Stimulated activated naive CD4-positive, alpha-beta T cell treated with Interleukin-2 at 50 U/mL for 16 hours (primary cell): ENCODE measurements at places on chromosomes 11 and 22.

- DNase-seq, result no peak
Measured at GRCh38 chr22:37625737-37626136, 13.7 kb upstream of the SH3BP1 start.

DNA sequence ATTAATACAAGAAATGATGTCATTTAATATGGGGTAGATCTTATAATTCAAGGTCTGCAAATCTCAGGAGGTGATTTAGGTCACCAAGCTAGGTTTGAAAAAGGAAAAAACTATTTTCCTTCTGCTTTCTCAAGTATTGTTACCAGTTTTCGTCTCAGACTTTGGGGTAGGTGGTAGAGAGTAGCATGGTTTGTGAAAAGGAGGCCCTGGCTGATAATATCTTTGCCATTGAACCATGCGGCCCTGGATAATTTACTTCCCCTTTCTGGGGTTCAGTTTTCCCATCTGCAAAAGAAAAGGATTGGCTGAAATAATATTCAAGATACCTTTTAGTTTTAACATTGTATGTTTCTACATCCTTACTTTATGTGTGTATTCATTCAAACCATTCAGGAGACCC, 92.1 kb downstream of the WNT11 start:
- no peak for DNase-seq

- no peak for DNase-seq
Measured at GRCh38 chr11:12706545-12707499, 32.6 kb downstream of the TEAD1 start.

DNA sequence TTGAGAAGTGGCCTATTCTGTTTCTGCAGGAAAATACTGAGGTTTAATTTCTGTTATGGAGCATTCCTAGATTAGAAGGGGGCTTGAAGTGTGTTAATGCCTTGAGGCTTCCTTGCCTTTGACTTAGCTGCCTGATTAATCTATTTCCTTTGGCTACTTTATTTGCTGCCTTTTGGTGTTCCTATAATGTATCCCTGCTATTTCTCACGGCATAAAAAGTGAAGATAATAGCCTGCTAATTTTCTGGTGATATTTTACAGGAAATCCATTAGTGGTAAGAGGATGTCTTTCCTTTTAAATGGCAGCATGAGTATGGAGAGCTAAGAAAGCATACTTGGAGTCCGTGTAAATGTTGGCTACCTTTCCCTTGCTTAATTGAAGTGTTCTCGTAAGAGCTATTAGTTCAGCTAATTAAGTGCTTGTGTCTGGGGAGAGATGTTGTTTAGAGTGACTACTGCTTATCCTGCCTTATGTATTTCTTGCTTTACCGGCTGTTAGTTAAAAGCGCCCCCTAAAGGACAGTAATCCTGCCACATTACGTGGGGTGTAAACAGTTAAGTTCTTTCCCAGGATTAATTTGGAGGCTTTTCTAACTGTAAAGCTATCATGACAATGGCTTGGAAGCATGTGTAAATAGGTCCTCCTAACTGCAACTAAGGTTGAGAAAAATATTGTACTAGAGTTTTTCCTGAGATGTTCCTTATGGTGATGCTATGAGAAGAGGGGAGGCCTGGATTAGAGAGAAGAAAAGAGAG, 45.6 kb downstream of the ZNF280B start:
- no peak for DNase-seq

GRCh38 chr11:104410336-104410735, 246.4 kb upstream of the PDGFD start:
- no peak for DNase-seq

- DNase-seq, result no peak
Measured at GRCh38 chr11:115591380-115591779, 87.2 kb upstream of the CADM1 start.

- no peak for DNase-seq
Measured at GRCh38 chr11:44351898-44352498, 42.1 kb upstream of the ALX4 start.

DNA sequence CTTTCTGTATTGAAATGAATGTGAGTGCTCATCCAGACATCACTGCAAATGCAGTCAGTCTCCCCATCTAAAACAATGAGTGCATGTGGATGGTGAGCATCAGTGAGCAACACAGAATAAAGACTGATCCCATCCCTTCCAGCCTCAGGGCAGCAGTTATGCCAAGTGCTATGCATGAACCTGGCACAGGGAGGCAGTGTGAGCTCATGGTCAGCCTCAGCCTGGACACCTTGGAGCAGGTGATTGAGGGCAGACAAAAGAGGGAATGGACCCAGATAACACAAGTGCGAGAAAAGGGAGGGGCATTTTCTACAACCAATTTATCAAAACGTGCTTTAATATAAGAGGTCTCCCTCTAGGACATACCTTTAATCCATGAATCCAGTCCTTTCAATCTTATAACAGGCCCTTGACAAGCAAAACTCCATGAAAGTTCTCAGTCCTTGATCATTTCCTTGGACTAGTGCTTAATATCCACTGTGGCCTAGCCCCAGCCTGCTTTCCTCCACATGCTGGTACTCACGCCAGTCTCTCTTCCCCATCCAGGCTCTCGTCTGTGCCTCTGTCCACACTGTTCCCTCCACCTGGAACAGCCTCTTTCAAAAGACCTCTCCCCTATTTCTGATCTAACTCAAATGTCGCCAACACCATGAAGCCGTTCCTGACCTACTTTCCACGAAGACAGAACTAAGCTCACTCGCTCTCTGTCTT, 50.5 kb upstream of the LRRC55 start:
- no peak for DNase-seq

DNA sequence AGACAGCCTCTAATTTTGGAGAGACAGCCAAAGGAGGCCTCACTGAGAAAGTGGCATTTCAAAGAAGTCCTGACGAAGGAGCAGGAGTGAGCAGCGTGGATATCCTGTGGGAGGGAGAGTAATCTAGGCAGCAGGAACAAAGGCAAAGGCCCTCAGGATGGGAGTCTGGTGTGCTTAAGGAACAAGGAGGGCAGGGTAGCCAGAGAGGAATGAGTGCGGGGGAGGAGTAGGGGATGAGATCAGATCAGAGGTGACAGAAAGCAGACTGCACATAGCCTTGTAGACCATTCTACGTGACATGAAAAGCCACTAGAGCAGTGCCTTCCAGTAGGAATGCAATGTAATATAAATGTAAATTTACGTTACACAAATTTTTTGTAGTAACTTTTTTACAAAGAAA, 5.6 kb downstream of the SLC36A4 start:
- no peak for DNase-seq

- no peak for DNase-seq
Measured at GRCh38 chr22:48705159-48705916, 1122.3 kb downstream of the BRD1 start.

- no peak for DNase-seq
Measured at GRCh38 chr11:115298300-115299012, 205.8 kb downstream of the CADM1 start.
